NCI-H1417 (cell line): ENCODE measurements at places on chromosomes 1 and 21.

DNA sequence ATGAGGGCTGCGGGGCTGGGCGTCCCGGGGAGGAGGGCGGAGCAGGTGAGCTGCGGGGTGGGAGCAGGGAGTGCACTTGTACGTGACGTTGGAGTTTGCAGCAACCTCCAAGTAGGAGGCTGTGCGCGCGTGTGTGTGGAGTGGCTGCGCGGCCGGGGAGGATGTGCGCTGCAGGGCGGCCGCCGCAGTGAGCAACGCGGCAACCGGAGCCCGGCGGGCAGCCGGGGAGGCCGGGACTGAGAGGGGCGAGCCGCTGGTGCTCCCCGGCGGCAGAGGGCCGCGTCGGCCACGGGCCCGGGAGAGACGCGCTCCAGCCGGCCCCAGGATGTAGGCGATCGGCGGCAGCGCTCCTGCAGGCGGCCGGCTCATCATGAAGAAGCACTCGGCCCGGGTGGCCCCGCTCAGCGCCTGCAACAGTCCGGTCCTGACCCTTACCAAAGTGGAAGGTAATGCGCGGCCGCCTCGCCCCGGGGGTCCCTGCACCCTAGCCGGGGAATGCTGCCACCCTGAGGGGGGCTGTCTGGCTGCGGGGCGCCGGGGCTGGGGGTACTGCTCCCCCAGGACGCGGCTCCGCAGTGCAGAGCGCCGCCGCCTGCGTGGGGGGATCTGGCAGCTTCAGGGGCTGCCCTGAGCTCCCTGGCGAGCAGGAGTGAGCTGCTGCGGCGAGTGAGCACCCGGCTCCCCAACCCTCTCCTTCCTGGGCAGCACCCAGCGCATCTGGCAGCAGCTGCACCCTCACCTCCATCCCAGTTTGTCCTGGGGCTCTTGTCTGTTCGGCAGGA is 158.9 kb upstream of the COA6 start:
- DNase-seq, result peak; percentile 64

DNA sequence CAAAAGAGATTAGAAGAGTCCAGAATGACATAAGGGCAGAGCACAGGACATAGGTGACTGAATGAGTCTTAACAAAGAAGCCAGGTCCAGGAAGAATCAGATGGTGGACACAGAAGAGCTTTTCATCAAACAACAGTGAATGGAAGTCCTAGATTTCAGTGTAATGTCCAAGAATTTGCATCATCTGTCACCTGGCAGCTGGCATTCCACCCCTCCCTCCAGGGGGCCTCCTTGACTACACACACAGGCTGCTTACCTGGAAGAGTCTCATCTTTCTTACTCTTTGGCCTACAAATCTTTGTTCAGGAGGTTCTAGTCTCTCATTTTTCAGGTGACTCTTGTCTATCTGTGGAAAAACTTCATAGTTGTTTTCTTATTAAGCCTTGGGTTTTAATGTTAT is 36.2 kb downstream of the GORAB start:
- no peak for DNase-seq

GRCh38 chr1:115475252-115475651 is 137.2 kb upstream of the NGF start:
- no peak for DNase-seq

- DNase-seq, result no peak
These were observed 595 bp downstream of the CRYBG2 start for GRCh38 chr1:26353210-26353859.

DNA sequence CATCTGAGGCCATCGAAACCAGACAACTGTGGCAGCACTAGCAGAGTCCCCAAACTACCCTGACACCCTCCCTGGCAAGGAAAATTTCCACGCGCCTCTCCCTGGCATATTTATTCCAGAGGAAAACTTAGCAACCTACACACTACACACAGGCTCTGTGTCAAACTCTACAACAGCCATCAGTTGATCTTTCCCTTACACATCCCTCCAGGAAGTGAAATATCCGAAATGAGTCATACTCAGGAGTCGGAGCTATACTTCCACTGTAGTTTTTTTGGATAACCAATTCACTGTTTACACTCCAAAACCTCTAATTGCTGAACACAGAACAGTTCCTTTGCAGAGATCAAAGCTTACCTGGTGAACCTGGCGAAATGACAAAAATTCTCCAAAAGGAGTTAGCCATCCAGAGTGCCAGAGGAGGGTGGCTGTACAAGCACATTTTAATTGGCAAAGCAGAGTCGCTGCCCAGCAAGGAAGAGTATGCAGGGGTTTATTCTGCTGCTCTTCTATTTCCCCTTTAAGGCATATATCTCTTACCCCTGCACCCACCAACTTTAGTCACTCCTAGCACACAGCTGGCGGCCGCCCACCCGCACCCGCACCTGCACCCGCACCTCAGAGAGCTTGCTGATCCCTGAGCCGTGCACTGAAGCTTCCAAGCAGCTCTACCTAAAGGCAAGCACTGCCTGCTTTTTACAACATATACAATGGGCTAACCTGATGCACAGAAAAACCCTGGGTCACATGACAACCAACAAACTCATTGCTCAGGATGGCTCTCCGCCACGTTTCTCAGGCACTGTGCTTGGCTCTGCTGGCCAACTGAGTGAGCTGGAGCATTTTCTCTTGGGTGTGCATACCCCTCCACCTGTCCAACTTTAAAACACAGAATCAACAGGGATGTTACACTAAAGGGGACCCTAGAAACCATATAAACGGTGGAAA is 54.9 kb downstream of the CAPZB start:
- no peak for DNase-seq

DNA sequence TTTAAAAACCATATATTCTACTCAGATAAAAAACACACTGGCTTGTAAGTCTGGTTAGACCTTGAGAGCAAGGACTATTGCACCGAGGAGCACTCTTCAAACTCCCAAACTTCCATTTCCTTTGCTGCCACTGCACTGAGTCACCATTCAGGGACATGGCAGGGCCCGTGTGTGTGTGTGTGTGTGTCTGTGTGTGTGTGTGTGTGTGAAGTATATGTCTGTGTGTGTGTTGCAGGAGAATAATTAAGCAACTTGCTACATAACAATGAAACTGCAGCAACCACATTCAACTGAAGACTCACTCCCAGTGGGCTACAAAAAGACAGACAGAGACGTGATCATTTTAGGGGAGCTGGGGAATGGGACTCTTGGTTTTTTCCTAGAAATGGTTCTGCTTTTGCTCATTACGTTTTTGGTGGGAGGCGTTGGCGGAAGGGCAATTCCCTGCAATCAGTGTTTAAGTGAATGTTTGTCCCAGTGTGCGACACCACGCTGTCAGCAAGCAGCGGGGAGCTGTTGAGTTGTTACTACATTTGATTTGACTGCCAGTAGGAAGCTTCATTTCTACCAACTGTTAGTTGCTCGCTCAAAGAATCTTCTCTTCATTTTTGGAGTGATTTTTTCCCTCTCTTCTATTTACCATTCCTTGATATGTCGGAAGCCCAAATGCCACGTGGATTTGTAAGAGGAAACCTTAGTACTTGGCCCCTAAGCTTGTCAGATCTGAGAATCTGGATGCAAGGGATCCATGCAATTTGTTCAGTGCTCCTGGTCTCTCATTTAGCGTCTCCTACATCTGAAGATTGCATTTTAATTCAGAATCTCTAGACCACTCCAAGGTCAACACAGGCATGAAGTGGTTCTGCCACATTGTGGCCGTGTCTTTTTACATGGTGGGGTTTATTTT is 36.1 kb downstream of the ESRRG start:
- DNase-seq, result no peak

DNA sequence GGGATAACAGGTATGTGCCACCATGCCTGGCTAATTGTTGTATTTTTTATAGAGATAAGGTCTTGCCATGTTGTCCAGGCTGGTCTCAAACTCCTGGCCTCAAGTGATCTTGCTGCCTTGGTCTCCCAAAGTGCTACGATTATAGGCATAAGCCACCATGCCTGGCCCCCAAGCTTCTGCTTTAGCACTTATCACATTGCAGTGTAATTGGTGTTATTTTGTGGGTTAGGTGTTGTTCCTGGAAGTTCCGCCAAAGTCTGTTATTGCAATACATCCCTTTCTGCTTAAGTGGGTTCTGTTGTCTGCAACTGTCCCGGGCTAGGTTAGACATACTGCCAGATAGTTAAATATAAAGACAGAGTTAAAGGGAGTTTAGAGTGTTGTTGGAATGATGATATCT is 3.4 kb downstream of the ZCCHC17 start:
- no peak for DNase-seq

DNA sequence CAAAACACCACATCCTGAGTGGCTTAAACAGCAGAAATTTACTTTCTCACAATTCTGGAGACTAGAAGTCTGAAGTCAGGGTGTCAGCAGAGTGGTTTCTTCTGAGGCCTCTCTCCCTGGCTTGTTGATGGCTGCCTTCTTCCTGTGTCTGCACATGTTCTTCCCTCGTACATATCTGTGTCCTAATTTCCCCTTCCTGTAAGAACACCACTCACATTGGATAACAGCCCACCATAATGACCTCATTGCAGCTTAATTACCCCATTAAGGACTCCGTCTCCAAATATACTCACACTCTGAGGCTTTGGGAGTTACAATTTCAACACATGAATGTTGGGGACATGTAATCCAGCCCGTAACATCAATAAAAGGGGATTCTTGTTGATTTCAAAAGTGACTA is 23.4 kb downstream of the C8A start:
- DNase-seq, result peak; percentile 32
